ENCODE measurements at places on chromosomes 12 and 14.

GRCh38 chr12:560691-561390, 101.1 kb downstream of the B4GALNT3 start:
- no peak for DNase-seq

DNA sequence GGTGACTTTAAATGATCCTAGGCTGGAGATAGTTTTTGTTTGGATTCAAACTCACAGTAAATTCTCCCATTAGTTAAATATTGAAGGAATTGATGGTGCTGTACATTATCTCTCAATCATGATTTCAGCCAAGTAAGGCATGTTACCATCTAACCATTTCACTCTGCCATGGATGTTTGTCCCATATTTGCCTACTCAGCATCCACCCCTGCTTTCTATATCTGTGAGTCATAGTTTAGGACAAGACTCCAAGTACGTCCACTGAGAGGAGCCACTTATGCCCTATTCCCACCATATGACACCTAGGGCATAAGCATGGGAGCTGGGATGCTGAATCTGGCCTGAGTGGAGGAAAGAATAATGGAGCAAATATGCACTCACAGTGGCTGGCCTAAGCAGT, 155.2 kb downstream of the RPL10L start:
- DNase-seq = no peak

- DNase-seq = no peak
These were observed 1.7 kb upstream of the SLC48A1 start for GRCh38 chr12:47771304-47771703.

DNA sequence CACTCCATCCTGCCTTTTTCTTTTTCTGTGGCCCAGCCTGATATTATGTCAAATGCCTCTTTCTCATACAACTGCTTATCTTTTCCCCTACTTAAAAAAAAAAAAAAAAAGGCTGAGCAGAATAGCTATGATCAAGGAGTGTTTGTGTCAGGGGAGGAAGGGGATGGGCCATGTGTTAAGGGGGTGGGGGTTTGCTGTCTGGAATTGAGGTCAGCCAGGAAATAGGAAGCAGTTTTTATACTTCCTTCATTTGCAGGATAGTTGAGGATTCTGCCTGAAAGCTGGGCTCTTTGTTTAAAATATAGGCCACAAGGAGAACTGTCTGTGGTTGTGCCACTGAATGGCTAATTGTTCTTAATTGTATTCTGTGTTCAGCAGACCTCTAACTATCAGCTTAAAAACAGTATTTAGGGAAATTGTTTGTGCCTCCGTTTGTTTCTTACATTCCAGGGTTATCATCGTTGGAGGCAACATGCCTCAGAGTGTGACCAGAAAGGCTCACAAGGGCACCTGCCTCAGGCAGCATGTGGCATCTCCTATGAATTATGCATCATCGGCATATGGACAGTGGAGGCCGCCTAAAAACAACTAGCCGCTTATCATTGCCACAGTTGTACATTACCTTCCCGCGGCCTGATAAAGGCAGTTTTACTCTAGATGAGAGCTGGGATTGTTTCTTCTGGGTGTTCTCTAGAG, 96.0 kb downstream of the SRGAP1 start:
- peak; percentile 34 for DNase-seq

DNA sequence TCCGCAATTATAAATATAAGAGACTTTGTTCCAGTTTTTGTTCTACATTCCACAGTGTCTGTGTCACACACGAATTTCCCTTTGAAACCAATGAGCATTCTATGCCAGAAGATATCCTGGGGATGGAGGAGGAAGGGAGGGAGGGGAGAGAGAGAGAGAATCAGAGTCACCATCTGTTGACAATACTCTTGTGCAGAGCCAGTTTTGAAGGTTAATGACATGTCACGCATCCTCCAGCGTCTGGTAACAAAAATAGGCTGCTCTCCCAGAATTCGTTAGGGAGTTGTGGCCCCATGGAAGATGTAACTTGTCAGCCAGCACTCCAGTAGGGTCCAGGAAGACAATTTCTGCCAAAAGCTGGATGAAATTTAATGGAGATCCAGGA, 213.5 kb upstream of the KRR1 start:
- peak; percentile 89 for DNase-seq

DNA sequence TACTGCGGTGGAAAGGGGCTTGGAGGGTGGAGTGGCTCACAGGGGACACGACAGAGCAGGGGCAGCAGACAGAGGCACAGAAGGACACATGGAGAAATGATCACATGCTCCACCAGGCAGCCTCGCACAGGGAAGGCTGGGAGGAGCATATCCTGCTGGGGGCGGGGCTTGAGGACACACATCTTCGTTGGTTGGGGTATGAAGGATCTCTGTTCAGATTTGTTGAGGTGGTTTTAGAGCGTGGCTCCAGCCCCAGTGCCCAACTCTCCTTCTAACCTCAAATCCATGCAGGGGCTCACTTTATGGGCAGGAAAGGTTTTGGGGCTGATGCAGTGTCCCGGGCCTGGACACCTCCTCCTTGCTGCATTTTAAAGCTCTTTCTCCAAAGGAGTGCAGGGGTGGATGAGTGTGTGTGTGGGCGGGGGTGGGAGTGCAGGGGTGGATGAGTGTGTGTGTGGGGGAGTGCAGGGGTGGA, 733 bp upstream of the P3H3 start:
- peak; percentile 91 for DNase-seq

DNA sequence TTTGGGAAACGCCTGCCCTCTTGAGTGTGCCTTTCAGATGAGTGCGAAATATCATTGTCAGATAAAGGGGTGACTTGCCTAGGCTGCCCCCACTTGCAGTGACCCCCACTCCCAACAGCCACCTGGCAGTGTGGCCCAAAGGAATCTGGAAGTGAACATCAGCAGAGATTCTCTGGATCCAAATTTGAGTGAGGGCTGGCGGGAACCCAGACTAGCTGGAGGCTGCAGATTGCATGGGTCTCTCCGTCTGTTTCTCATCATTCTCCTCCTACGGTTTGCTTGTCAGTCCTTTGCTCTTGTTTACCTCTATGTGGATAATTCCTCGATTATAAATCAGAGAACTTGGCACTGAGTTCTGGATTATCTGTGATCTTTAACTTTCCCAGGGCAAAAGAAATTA, 280.8 kb downstream of the ZFP36L1 start:
- DNase-seq = no peak

DNA sequence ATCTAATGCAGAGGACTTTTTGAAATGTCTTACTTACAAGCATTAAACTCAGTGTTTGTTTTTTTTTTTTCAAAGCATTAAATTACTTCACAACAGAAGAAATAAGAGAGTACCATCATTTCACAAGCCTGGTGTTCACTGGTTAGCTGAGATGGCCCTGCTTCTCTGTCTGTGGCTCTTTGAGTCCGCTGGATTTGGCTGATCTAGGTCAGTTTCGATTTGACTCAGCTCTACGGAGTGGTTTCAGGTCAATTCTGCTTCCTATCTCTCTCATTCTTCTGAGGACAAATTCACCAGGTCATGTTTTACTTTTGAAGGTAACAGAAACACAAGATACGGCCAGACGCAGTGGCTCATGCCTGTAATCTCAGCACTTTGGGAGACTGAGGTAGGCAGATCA, 1066.1 kb downstream of the FLRT2 start:
- no peak for DNase-seq

GRCh38 chr12:110093631-110094311, 30.4 kb upstream of the IFT81 start:
- no peak for DNase-seq

DNA sequence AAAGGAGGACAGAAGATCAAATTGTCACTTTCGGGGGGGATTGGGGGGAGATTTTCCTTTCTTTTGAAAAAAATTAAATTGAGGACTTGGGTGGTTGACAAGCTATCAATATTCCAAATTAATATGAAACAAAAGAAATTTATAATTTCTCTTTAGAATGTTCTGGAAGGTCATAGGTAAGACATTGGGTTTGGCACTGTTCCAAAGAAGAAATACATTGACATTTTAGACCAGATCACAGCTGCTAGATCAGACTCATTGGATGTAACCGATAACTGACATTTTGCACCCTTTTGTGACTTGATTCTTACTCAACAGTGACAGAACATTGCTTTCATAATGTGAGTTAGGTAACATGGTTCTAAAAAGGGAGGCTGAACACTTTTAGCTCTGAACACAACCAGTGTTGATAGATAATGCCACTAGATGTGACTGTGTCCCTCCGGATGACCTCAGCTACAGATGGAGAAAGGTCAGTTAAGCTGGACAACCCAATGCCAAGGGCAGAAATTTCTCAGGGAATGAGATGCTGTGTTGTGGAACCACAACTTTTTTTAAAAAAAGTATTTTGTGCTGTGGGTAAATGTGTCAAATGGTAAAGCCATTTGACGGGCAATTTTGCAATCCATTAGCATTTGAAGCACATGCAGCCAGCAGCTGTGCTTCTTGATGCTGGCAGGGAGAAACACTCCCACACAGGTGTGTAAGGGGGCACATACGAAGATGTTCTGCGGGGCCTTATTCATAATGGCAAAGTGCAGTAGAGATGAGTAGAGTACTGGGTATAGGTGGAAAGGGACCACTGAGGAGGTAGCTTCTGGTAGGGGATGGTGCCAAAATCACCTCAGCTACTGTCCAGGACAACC, 62.9 kb downstream of the RFX4 start:
- DNase-seq = no peak

- DNase-seq = peak; percentile 45
These were observed 15.0 kb upstream of the MDM2 start for GRCh38 chr12:68792952-68793351.
